KG1 (cell line): ENCODE measurements at places on chromosomes 3 and 15.
A peak's percentile ranks its signal among the peaks of the same experiment; 100 is the strongest.

GRCh38 chr3:180320631-180321030 is 281.3 kb upstream of the TTC14 start:
- no peak for DNase-seq

DNA sequence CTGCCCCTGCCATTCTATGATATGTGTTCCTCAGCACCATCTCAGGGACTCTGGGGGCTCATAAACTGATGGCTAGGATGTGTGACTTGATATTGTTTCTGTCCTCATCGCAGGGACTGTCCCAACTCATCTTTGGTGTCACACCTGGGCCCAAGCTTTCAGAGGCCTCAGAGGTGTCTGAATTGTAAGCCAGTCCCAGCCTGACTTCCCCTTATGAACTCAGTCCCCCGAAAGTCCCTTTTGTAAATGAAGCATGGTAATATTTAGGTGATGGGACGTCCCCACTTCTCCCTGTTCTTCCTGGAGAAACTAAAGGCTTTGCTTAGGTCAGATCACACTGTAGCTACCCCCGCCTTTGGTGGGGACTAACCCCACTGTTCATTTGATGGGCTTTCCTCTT is 142.4 kb upstream of the TLE3 start:
- no peak for DNase-seq

DNA sequence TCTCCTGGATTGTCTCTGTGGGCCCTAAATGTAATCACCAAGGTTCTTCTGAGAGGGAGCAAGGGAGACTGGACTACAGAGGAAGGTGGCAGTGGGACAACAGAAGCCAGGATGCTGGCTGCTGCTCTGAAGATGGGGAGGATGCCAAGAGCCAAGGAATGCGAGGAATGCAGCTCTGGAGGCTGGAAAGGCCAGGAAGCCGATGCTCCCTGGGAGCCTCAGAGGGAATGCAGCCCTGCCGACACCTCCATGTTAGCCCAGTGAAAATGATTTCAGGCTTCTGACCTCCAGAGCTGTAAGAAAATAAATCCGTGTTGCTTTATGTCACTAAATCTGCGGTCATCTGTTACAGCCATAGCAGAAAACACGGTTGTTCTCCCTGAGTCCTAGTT is 44.1 kb downstream of the UMPS start:
- DNase-seq, result no peak

DNA sequence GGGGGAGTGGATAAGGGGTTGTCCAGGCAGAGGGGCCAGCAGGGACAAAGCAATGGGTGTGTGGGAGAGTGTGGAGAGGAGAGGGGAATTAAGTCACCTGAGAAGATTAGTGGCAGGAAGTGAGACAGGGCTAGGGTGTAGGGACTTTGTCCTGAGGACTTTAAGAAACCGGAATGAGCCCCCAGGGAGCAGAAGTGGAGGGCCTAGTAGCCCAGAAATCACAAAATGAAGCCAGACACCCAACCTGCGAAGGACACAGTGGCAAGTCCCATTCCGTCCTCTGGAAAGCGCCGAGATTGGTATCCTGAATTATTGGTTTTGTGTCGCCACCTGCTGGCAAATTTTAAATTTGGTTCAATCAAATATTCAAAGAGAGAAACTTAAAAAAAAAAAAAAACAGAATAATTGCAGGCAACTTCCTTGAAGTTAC is 78.0 kb upstream of the SLC25A36 start:
- peak; percentile 34 for DNase-seq

- no peak for DNase-seq
Observed at GRCh38 chr3:109803274-109803673, 465.9 kb upstream of the DPPA4 start.
